Stimulated activated CD4-positive, alpha-beta T cell treated with anti-CD3 and anti-CD28 coated beads, Interleukin-1b, Interleukin-23, amount 100 ng/mL, for 1 hour (primary cell): ENCODE measurements at places on chromosomes 7 and 10.

GRCh38 chr10:5746197-5746596 lies 61.6 kb downstream of the TASOR2 start:
- no peak for DNase-seq

- no peak for DNase-seq
Measured at GRCh38 chr10:78756604-78757343, 312.0 kb upstream of the ZMIZ1 start.

DNA sequence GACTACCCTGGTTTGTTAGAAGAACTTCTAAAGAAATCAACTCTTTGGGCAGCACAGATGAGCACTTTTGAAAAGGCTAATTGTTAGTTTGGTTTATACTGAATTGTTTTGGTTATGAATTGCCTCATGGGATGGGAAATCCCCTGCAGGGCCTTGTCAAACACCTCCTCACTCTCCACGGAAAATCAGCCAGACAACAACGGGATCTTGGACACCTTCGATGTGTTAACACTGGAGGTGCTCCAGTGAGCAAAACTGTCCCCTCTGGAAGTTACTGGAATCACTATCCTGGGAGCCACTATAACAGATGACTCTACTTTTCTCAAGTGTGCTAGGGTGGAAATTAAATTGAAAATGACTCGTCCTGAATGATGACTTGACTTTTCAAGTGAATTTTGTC lies 38.7 kb downstream of the CDK6 start:
- no peak for DNase-seq

DNA sequence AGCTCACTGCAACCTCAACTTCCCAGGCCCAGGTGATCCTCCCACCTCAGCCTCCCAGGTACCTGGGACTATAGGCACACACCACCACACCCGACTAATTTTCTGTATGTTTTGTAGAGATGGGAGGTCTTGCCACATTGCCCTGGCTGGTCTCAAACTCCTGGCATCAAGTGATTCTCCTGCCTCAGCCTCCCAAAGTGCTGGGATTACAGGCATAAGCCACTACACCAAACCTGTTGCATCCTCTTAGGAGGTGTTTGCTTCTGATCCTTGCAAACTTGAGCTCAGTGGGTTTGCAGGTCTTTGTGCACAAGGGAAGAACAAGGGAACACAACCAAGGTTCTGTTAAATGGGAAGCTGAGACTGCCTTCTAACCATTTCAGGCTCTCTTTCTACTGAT lies 184.6 kb downstream of the ARHGAP12 start:
- DNase-seq, result no peak

DNA sequence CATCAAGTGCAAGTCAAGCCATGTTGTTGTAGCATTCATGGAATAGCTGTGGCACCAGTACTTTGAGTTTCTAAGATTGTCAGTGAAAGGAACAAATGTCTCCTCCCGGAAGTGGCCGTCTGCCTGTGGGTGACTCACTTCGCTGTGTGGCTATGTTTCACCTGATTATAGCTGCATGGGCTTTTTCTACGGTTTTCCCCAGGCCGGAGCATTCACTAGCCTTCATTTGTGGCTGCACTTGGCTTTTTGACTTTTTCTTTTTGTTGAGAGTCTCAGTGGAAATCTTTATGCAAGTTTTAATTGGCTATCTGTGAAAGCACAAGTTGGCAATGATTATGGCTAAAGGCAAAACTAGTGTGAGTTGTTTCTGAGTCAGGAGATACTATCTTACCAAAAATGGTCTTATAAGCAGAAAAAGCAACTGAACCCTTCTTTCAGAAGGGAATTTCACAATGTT lies 35.0 kb downstream of the SRI start:
- no peak for DNase-seq

- no peak for DNase-seq
Measured at GRCh38 chr10:123687758-123688157, 21.6 kb downstream of the GPR26 start.

- DNase-seq, result no peak
Measured at GRCh38 chr7:22771872-22772228, 44.9 kb downstream of the IL6 start.

DNA sequence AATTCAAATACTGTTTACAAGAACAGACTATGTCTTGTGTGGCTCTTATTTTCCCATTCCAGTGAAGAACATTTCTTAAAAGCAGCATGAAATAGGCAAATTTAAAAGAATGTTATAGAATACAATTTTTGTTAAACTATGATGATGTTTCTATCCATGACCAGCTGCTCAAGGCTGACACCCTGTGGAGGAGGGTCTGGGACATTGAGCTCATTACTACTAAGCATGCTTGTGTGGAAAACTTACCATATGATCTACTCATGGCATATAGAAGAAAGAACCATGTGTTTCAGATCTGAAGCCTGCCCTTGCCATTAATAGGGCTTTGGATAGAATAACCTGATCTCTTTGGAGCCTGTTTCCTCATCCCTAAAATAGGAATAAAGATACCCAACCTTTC lies 125.0 kb downstream of the FOXP2 start:
- no peak for DNase-seq

DNA sequence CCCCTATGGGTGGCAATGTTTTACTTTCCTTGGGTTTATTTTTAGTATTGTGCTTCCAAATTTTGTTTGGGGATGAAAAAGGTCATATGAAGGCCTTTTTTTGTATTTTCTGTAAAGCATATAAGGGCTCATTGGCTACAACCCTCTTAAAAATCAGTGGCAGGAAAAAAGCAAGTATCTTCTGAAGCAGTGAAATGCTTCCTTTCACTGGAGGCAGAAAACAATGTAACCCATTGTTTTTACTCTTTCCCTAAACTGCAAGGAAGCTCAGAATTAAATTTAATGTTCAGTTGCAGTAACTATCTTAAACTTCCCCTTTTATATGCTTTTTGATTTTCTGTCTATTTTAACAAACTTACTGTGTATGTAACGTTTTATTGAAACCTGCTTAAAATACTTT lies 148.7 kb upstream of the LYZL1 start:
- DNase-seq, result no peak

DNA sequence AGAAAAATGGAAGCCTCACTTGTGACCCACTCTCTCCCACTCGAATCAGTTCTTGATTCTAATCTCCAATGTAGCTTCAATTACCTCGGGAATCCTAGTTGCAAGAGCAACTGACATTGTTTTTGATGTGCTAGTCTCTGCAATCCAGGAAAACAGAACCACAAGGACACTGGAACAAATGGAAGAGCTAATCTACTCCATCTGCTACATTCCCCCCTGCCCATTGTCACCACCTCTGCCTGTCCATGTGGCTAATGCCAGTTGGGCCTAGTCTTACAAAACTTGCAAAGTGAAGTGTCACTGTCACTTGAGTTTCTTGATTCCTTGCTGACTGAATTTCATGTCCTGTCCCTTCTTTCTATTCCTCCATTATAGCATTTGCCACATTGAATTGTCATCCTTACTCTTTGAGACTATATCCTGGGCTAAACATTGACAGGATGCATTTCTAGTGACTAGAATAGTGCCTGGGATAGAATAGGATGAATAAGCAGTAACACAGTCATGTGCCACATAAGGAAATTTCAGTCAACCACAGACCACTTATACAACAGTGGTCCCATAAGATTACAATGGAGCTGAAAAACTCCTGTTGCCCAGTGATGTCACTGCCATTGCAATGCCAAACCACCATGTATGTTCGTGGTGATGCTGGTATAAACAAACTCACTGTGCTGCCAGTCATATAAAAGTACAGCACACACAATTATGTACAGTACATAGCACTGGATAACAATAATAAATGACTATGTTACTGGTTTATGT lies 13.5 kb downstream of the GCC1 start:
- no peak for DNase-seq

DNA sequence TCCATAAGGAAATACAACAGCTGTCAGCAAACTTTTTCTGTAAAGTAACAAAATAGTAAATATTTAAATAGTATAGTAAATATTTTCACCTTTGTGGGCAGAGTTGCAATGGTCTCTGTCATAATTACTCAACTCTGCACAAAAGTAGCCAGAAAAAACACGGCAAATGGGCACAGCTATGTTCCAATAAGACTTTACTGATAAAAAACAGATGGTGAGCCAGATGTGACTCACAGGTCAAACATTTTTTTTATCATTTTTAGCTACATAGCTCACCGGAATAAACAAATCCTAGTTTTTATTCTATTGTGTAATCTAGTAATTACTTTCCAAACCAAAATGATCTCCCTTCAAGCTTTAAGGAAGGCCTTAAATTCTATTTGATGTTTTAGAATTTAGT lies 55.3 kb downstream of the NCAPG2 start:
- no peak for DNase-seq

DNA sequence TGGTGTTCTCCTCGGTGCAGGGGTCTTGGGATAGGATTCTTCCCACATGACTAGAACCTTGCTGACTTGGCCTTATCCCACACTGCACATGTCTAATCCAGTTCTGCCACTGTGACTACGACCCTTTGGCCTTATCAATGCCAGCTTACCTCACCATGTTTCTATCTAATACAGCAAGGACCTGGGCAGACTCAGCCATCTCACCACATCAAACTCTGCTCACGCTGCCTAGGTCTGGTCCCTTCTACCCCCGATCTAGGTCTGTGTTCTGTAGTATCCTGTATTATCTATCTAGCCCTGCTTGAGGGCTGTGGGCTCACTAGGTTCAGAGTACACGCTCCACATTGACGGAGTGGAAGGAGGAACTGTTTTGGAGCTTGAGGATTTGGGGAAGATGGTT lies 282.4 kb downstream of the HPSE2 start:
- DNase-seq, result no peak

DNA sequence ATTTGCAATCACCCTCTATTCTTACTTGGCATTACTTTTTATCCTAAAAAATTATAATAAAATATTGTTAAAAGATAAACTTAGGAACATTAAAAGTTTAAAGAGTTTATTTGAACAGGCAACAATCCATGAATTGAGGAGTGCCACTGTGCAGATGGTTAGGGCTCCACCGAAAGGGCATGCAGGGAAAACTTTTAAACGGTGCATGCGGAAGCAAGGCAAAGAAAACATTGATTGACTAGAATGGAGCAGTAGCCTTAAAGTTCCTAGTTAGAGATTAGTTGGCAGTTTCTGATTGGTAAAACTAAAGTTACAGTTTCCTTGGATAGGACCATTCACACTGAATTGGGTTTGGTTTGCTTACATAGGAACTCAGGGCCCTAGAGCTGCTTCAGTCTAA lies 17.3 kb downstream of the CC2D2B start:
- no peak for DNase-seq

DNA sequence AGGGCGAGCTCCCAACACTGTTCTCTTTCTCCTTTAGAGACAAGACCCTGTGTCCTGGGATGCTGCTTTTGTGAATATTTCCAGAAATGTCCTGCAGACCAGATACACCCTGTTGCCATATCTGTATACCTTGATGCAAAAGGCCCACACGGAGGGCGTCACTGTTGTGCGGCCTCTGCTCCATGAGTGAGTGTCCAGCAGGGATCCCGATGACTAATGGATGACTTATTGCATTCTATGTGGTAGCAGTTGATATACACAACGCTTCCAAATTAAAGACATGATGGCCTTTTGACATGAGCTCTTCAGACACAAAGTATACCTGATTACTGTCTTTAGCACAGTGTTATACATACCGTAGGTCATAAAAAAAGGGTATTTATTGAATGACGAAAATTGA lies 45.0 kb upstream of the MGAM2 start:
- DNase-seq, result no peak

DNA sequence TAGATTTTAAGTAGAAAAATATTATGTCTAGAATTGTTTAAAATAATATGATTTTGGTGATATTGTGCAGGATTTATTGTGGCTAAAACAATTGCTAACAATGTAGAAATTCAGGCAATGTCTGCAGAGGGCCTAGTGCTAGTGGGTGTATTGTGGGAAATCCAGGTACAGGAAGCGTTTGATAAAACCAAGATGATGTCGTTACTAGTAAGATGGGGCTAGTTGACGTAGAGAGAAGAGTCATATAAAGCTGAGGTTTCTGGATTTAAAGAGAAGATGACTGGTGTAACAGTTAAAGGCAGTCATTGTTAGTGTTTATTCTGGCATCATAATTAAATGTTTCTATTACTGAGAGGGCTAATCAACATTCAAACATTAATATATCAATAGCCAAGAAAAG lies 43.5 kb downstream of the ADK start:
- no peak for DNase-seq

GRCh38 chr10:86085136-86085535 lies 281.5 kb downstream of the GRID1 start:
- DNase-seq, result no peak

DNA sequence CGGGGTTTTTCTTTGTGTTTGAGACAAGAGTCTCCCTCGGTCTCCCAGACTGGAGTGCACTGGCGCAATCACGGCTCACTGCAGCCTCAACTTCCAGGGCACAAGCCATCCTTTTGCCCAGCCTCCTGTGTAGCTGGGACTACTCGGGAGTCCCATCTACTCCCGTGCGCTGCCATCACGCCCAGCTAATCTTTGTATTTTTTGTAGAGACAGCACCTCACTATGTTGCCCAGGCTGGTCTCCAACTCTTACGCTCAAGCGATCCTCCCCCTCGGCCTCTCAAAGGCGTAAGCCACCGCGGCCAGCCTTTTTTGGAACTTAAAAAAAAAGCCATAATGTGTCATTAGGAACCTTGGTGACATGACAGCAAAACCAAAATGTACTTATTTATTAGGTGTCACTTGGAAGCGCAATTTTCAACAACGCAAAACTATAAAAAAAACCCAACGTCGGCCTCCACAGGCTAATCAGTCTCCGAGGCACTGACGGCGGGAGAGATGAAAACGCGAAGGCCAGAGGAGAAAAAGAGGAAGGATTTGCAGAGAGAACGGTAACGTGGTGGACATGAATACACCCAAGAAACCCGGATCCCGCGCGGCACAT lies 911 bp upstream of the HNRNPH3 start:
- no peak for DNase-seq

DNA sequence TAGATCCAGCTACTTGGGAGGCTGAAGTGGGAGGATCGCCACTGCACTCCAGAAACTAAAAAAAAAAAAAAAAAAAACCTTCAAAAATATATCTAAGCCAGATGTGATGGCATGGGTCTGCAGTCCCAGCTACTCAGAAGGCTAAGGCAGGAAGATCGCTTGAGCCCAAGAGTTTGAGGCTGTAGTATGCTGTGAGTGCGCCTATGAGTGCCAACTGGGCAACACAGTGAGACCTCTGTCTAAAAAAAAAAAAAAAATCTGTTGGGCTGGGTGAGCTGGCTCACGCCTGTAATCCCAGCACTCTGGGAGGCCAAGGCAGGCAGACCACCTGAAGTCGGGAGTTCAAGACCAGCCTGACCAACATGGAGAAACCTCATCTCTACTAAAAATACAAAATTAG lies 2.8 kb upstream of the CHCHD1 start:
- DNase-seq, result no peak
